ENCODE measurements at places on chromosomes 3 and 15.
A peak's percentile ranks its signal among the peaks of the same experiment; 100 is the strongest.

DNA sequence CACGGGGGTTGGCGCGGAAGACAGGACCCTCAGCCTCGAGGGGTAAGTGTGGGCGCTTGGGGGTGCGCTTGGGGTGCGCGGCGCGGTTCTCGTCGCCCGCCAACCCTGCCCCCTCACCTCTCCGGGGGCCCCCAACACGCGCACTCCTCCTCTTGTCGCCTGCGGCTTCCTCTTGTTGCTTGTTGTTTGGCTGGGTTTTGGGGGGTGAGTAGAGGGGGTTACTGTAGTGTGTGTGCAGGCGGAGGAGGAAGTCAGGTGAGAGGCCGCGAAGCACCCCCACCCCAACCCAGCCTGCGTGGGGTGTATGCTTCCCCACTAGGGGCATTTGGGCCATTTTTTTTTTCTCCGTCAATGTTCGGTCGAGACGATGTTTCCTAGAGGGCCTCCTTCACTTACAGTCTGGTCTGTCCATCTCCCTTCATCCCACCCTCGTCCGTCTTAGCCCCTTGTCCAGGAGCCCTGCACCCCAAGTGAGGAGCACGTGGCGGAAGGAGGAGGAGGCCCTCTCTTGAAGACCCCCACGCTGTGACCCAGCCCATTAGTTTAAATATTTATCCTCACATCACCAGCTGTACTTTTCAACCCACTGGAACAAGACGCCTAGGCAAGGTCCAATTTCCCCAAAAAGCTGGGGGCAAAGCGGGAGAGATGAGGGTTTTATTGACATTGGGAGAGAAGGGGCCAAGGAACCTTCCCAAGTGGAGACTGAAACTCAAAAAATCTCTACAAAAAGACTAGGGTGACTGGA lies 20.4 kb upstream of the SATB1 start:
- peak; percentile 62 for DNase-seq

GRCh38 chr3:37590328-37591079 lies 271.2 kb upstream of the CTDSPL start:
- no peak for DNase-seq

GRCh38 chr3:70531063-70531657 lies 218.7 kb upstream of the MDFIC2 start:
- DNase-seq: no peak

DNA sequence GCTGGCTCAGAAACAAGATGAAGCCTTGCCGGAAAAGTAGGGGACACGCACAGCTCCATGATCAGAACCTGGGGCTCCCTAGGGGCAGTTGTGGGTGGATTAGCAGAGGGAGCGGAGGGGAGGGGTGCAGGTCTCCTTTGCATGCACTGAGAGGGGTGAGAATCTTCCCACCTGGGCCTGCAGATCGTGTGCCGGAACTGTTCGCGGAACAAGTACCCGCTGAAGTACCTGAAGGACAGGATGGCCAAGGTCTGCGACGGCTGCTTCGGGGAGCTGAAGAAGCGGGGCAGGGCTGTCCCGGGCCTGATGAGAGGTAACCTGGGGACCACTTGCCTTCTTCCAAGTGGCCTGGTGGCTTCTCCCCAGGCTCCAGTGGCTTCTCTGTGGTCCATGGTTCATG lies 24.5 kb upstream of the NR2C2 start:
- DNase-seq: no peak

- no peak for DNase-seq
These were observed 16.8 kb upstream of the SRP14 start for GRCh38 chr15:40055576-40056293.

DNA sequence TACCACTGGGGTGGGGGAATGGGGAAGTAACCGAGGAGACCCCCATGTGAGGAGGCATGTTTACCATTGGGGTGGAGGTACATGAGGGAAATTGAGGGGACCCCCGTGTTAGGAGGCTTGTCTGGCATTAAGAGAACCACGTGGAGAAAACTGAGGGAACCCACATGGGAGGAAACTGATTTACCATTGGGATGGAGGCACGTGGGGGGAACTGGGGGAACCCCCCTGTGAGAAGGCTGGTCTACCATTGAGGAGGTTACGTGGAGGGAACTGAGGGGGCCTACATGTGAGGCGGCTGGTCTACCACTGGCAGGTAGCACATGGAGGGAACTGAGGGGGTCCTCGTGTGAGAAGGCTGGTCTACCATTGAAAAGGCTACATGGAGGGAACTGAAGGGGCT lies 159.4 kb downstream of the FBLN2 start:
- no peak for DNase-seq

GRCh38 chr3:193388361-193388760 lies 9.8 kb upstream of the ATP13A5 start:
- DNase-seq: no peak

DNA sequence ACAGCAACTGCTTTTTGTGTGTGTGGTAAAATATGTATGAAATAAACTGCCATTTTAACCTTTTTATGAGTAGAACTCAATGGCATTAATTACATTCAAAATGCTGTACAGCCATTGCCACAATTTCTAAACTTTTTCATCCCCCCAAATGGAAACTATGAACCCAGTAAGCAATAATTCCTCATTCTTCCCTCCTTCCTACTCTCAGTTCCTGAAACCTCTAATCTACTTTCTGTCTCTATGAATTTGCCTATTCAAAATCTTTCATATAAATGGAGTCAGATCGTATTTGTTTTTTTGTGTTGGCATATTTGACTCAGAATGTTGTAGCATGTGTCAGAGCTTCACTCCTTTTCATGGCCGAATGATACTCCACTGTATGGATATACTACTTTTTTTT lies 5.3 kb upstream of the BLM start:
- DNase-seq: no peak

DNA sequence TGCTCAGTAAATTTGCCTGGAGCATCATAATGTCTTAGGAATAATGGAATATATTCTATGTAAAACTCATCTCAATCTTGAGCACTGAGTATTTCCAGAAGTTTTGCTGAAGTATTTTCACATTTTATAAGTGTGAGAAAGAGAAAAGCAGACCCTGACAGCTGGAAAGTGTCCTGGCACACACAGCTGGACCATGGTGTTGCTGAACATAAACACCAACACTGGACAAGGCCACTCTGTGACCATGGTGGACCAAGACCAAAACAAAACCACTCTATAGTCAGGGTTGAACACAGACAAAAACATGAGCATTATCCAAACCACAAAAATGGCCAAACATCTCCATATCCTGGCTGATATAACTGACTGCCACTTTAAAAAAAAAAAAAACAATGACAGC lies 15.1 kb upstream of the SGO1 start:
- DNase-seq: no peak

- no peak for DNase-seq
These were observed 78.7 kb upstream of the TGFBR2 start for GRCh38 chr3:30527720-30528119.

DNA sequence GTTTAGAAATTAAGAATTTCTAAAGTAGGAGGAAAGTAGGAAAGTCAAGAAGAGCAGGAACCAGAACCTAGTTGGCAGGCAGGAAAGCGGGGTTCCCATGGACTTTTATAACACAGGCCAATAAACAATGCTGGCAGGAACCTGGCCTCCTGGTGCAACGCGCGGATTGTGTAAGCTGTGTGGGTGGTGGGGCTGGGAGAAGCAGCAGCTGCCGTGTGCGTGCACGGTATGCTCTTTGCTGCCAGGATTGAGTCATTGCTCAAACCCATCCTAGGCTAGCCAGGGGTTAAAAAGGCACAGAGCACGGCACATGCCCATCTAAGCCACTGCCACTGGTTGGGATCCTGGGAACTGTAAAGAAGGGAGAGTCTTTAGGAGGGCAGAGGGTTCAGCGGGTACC lies 209.9 kb upstream of the RGMA start:
- DNase-seq: no peak

- DNase-seq: no peak
These were observed 192.1 kb downstream of the CBLB start for GRCh38 chr3:105676621-105677300.

DNA sequence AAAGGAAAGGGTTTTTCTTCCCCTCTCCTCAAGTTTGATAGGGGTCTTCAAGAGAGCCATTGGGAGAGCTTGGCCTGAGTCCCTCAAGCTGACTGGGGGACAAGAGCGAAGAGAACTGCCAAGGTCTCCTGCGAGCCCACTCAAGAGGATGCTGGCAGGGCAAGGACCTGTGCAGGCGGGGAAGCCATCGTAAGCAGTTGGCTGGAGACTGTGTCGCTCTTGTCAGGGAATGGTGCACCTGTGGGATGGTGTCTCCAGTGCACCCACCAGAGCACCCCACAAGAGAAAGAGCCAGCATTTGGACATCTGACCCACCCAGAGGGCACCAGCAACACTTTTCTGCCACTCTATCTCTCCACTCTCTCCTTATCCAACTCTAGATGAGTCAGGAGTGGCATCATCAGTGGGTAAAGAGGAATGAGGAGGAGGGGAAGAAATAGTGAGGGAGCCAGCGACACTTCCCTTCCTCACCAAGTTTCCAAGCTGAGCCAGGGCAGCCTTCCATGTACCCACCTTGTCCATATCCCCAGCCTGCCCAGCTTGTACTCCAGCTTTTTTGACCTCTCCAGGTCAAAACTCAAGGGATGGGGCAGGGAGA lies 13.6 kb upstream of the XIRP1 start:
- no peak for DNase-seq

DNA sequence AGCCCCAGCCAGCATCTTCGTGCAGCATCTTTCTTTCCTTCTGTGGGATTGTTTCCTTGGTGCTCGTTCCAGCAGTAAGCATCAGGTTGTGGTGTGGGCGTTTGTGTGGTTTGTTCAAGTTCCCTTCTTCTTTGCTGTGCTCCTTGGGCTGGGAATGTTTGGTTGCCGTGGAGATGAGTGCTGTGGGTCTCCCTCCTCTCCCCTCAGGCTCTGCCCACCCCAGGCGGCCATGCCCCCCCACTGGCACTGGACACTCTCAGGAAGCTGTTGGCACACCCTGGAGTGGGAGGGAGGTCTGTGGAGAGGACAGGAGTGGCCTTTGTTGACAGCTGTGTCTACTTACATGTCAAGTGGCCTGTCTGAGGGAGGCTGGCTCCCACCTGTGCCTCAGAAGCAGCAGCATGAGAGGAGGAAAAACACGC lies 46.5 kb upstream of the SACM1L start:
- no peak for DNase-seq

DNA sequence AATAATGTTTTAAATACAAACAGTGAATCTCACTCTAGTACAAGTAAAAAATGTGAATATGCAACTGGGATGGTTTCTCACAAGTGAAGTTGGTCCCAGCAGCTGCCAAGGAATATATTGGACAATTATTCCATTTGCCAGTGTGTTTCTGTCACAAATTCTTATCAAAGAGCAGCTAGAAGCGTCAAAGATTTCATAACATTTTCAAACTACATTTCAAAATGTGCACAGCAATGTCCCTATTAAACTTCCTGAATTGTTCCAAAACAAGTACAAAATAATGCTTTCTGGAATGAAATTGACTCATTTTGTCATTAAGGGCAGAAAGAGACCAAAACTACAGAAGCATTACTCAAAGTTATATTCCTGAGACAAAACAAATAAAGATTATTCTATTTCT lies 38.3 kb downstream of the GPR176 start:
- no peak for DNase-seq

- DNase-seq: no peak
These were observed 57.4 kb upstream of the TRAK1 start for GRCh38 chr3:42033741-42034140.

- no peak for DNase-seq
These were observed 22.7 kb upstream of the ATP1B3 start for GRCh38 chr3:141853629-141854168.

DNA sequence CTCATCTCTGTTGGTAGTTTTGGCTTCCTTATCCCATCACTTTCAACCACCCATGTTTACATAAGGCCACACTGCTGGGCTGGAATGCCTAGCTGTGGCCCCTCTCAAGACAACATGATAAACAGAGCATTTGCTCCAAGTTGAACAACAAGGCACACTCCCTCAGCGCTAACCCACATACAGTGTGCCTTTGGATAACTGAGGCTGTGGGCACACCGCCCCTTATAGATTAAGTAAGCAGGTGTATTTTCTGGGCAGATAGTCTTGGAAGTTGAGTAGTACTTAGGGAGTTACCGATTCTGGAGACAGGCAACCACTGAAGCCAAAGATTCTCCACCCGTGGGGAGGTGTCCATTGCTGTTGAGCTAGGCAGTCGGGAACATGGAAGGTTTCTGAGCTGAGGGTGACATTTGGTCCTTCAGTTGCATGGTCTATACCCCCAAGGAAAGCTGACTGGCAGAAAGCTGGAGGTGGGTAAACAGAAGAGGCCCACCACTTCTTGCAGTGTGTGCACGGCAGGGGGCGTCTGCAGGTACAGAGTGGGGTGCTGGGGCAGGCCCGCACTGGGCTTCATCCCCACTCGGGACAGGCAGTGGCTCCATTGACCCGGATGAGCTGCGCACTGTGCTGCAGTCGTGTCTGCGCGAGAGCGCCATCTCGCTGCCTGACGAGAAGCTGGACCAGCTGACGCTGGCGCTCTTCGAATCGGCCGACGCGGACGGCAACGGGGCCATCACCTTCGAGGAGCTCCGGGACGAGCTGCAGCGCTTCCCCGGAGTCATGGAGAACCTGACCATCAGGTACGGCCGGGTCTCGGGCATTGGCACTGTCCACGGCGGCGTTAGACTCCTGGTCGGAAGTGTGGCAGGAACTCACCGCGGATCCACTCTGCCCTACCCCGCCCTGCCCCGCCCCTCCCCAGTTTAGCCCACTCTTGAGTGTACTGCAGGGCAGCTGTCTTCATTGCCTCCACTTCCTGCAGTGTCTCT lies 16.8 kb downstream of the NOX5 start:
- DNase-seq: no peak

DNA sequence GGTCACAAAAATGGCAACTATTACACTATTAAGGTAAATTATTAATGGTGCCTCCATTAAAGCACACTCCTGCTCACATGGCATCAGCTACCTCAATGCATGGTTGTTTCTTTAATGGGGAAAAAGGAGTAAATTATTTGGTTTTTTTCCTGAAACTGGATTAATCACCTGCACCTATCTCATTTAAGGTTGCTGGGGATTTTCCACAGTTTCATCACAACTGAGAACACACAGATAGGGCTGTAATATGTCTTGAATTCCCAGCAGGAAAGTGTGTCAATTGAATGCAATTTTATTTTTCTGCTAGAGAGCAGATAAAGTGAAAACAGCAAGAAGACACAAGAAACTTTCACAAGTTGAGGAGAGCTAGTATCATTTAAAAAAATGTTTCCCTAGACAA lies 36.4 kb downstream of the RFTN1 start:
- no peak for DNase-seq

- DNase-seq: no peak
These were observed 37.0 kb upstream of the TNFAIP8L3 start for GRCh38 chr15:51131596-51132290.

DNA sequence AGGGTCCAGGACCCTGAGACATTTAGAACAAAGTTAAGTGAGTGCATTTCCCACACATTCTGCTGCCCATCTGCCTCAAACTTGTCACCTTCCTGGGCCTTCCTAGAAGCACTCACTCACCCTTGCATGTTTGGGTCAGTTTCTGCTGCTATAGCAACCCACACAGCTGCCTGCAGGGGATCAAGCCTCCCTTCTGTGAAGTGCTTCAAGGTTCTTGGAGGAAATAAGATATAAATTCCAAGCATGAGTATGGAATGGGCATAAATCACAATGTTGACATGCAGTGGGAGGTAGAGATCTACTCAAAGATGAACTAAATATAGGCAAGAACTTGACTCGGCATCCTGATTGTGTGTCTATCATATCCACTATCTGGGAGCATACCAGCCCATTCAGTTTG lies 140.4 kb downstream of the SLC9A9 start:
- DNase-seq: no peak
